Ovary (tissue), 10 donors: ENCODE measurements at places on chromosomes 12 and 14. TPM values are rescaled to one million over a fixed set of nuclear protein-coding genes. Genes with fewer than 3 reads are reported as not detected.

Gene ERBB3
- total RNA-seq: 3.3 TPM

Gene LRP1-AS
- not detected for total RNA-seq

- DNase-seq: no peak
These were observed 107.5 kb upstream of the FAR2 start for GRCh38 chr12:29041621-29042020.

DNA sequence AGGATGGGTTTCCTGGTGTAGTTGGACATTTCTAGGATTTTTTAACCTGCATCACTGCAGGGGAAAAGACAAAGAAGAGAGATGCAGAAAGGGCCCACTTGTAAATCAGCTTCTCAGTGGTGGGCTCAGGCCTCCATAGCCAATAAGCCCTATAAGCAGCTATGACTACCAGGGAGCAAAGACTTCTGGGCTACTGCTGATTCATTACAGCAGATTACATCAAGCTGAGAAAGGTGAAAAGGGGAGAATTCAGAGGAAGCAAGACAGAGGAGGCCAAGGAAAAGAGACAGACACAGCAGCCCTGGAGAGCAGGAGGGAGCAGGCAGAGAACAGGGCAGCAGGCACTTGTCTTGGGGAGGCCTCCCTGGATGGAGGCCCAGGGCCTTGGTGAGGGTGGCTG lies 95.2 kb downstream of the KCNA5 start:
- DNase-seq: no peak

DNA sequence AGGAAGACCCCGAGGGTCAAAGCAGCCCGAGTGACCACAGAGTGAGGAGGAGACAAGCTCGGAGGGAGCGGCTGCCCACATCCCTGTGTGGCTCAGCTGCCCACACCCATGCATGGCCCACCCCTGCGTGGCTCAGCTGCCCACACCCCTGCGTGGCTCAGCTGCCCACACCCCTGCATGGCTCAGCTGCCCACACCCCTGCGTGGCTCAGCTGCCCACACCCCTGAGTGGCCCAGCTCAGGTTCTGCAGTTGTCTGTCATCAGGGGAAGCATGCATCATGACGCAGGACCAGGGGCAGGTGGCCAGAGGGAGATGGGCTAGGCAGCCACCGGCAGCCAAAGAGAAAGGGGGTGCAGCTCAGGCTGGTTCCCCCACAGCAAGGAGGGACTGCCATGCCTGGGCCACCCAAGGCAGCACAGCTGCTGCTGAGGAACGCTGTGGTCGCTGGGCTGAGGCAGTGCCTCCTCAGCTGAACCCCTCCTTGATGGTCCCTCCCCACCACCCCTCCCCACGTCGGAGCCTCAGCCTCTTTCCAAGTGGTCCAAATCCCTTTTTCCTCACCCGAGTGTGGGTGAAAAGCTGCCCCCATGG lies 33.3 kb upstream of the NUDT14 start:
- no peak for DNase-seq

Gene TTC5
- 9.4 TPM for total RNA-seq

Gene EGLN3
- total RNA-seq: 2.4 TPM

Gene DCN
- total RNA-seq: 2,888 TPM

DNA sequence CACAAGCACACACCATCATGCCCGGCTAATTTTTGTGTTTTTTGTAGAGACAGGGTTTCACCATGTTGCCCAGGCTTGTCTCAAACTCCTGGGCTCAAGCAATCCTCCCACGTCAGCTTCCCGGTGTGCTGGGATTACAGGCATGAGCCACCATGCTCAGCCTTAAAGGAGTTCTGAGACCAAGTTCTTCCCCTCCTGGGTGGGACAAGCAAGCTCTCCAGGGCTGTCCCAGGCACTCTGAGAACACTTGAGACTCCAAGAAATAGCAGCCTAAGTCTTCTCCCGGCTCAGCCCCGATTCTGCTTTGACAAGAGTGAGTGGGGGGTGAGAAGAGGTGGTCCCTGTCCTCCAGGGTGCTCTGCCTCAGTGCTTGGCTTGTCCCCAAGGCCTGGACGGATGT lies 86.4 kb downstream of the STAB2 start:
- DNase-seq: no peak

GRCh38 chr12:107320929-107321631 lies 227.7 kb upstream of the CRY1 start:
- DNase-seq: no peak
